RWPE2 (cell line): ENCODE measurements at places on chromosomes 7 and 10.

DNA sequence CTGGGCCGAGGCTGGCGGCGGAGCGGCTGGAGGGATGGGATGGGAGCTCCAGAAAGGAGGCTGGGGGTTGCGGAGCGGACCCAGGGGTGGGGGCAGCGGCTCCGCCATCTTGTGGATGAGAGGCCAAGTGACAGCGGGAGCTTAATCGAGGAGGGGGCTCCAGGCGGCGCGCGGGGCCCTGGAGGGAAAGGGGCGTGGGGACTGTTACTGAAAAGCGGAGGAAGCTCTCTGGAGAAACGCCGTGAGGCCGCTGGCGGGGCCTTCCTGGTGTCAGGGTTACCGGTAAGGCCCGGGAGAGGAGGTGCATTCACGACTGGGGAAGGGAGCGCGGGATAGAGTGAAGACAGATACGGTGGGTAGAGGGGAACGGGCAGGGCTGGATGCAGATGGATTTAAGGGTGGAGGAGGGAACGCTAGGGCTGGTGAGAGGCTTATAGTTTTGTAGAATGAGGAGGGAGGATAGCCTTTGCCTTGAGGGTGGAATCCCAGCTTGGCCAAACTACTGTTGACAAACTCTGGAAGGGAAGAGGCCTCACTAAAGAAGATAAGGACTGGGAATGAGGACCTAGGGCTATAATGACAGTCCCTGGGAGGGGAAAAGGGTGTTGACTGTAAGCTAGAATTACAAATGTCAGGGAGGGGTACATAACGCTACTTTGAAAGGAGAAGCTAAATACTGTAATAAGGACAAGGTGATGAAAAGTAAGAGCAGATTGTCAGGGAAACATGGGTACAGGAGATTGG lies 535 bp downstream of the BTRC start:
- H3K4me3 ChIP-seq: peak overlapping the region; percentile 79
- H3K4me1 ChIP-seq: peaks cover 10% of the 10 kb centered on the region

DNA sequence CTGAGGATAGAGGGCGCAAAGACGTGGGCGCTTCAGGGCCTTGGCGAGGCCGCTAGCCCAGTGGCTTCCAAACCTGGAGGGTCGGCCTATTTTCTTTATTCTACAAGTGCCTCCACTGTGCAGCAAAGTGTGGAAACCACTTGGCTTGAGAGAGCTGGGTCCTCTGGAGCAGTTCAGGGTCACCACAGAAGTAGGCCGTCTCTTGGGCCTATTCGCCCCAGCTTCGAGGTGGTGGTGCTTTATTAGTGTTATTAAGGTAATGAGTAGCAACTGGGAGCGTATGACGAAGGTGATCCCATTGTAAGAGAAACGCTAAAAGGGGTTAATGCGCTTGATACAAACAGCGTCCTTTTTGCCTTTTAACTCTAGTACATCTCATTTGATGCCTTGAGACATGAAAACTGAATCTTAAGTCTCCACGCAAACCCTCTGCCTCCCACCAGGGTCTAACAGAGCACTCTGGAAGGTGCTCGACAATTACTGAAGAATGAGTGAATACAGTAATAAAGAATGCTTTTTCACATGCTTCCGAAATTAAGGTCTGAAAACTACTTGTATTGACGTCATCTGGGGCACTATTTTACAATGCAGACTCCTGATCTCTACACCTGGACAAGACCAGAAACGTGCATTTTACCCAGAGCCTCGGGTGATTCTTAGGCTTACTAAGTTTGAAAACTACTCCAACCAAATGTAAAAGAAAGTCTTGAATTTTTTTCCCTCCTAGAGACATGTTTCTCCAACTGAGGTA lies 647 bp upstream of the GSAP start:
- no peaks in the 10 kb centered on the region for H3K36me3 ChIP-seq
- H3K27me3 ChIP-seq: no peaks in the 10 kb centered on the region
- H3K27ac ChIP-seq: peak overlapping the region; percentile 14
- H3K4me3 ChIP-seq: peak overlapping the region; percentile 76
- DNase-seq: no peak

DNA sequence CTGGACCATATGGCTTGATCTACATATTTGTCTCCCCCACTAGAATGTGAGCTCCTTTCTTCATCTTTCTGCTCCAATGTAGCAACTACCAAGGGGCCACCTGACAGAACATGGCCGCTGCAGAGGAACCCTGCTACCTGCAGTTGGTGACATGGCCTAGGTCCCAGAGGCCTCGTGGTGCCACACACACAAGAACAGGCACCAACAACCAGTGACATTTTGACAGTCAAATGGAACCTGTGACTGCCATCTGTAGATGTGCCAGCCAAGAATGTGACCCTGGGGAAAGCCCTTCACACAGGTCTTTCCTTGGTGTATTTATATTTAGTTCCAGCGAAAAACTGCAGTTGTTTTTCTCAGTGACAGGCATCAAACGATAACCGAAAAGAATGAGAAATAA lies 67.9 kb upstream of the ANKRD1 start:
- no peaks in the 10 kb centered on the region for H3K27me3 ChIP-seq
- H3K4me3 ChIP-seq: no peak overlapping the region
- H3K27ac ChIP-seq: no peak overlapping the region

- H3K4me1 ChIP-seq: no peaks in the 10 kb centered on the region
- no peak overlapping the region for H3K4me3 ChIP-seq
- H3K27ac ChIP-seq: no peak overlapping the region
- DNase-seq: no peak
- H3K27me3 ChIP-seq: peaks cover 12% of the 10 kb centered on the region
Observed at GRCh38 chr10:67533376-67533775, 162.6 kb downstream of the CTNNA3 start.

- no peaks in the 10 kb centered on the region for H3K4me1 ChIP-seq
- peaks cover 5% of the 10 kb centered on the region; the same call in 1 of the 2 replicates for H3K36me3 ChIP-seq
- no peaks in the 10 kb centered on the region for H3K27me3 ChIP-seq
- H3K4me3 ChIP-seq: no peak overlapping the region
- DNase-seq: no peak
Observed at GRCh38 chr7:50696810-50697582, 85.7 kb downstream of the GRB10 start.

- no peak overlapping the region for H3K4me3 ChIP-seq
- no peak overlapping the region for H3K27ac ChIP-seq
- peaks cover 9% of the 10 kb centered on the region for H3K4me1 ChIP-seq
- no peak for DNase-seq
Observed at GRCh38 chr10:84353052-84353803, 24.8 kb downstream of the CCSER2 start.

DNA sequence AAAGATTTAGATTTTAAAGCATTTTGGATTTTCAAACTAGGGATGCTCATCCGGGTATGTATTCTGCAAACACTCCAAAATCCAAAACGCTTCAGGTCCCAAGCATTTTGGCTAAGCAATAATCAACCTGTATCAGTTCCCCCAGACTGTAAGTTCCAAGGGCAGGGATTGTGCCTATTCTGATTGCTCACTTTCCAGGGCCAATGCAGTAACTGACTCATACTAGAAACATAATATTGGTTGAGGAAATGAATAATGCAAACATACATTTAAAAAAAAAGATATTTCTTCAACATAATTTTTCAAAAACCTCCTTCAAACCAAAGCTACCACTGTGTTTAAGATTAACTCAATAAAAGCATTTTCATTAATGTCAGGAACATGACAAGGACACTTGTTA lies 69.5 kb downstream of the HIBADH start:
- H3K27ac ChIP-seq: no peak overlapping the region
- no peak overlapping the region for H3K4me3 ChIP-seq
- H3K36me3 ChIP-seq: peaks cover 12% of the 10 kb centered on the region
- peaks cover 4% of the 10 kb centered on the region for H3K4me1 ChIP-seq
